Stromal cell of bone marrow (primary cell): ENCODE measurements at places on chromosomes 12 and 14.

GRCh38 chr12:122860040-122860853 lies 25.0 kb downstream of the HIP1R start:
- DNase-seq = peak; percentile 51

GRCh38 chr14:88204221-88204620 lies 118.8 kb downstream of the KCNK10 start:
- no peak for DNase-seq

DNA sequence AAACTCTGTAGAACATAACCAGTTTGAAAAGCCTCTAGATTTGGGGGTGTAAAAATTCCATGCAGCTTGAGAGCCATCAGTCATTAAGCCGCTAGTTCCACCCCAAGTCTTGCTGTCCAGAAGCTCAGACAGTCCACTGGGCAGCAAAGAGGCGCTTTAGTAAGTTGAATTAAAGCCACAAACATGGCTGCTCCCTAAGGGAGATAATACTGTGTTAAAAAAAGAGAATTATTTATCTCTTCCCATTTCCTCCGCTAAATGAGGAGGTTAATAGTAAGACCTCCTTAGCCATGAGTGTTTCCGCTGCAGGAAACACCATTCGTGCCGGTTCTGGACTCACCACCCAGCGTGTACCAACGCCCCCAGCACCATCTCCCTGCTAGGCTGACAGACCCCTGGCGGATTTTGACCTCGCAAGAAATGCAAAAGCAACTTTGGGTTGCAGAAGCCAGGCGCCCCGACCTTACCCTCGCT lies 536 bp downstream of the TM7SF3 start:
- DNase-seq = no peak

GRCh38 chr12:70581208-70581607 lies 56.0 kb downstream of the PTPRB start:
- DNase-seq = no peak

DNA sequence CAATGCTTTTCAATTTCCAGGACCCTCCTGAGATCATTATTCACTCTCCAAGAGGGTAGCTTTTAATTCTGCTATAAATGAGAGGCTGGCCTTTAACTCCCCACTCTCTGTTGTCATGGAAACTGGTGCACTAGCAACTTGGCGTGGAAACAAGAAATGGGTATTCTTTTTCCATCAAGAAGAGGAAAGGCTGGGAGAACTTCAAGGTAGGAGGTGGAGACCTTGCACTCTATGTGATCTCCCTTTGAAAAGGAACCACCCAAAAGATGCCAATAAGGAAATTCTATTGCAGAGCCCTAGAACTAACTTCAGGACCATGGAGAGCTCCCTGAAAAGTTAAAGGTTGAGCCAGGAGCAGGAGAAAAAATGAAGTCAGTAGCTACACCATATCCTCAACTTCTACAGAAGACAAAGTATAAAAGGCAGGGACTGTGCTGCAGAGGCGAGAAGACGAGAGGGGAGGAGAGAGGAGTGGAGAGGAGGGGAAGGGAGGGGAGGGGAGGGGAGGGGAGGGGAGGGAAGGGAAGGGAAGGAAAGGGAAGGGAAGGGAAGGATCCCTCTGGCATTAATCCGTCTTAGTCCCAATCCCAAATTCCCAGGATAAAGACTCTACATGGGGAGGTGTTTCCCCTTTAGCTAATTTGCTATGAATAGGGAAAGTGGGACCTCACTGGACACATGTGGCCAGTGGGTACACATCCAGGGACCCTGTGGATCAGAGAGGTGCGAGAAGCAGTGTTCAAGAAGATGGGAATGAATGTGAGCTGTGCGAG lies 46.7 kb upstream of the FICD start:
- peak; percentile 8 for DNase-seq

- no peak for DNase-seq
These were observed 175.1 kb upstream of the SLC38A2 start for GRCh38 chr12:46547421-46548354.

- no peak for DNase-seq
These were observed 784.6 kb downstream of the TMTC2 start for GRCh38 chr12:83471341-83471740.

GRCh38 chr12:5027046-5027821 lies 16.4 kb upstream of the KCNA5 start:
- no peak for DNase-seq

DNA sequence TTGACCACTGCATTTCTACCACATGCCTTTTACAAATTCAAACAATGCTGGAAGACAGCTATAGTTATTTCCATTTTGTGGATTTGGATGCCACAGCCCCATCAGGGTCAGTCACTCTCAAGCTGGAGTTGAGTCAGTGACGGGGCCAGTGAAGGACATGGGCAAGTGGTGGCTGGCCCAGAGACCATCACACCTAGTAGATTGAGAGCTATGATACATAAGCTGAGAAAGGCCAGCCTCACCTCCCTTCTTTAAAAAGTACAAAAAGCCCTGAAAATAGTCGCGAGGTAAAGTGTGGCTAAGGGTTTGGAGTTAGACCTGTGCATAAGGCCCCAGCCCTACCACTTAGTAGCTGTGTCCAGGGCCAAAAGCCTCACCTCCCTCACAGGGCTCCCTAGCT lies 4.1 kb downstream of the KCTD10 start:
- DNase-seq = no peak

GRCh38 chr14:103326078-103326477 lies 8.0 kb upstream of the EIF5 start:
- no peak for DNase-seq

- no peak for DNase-seq
These were observed 87.6 kb downstream of the PPP2R5C start for GRCh38 chr14:101849125-101849524.

- DNase-seq = peak; percentile 51
These were observed 5.4 kb downstream of the C1QL4 start for GRCh38 chr12:49331380-49332222.

DNA sequence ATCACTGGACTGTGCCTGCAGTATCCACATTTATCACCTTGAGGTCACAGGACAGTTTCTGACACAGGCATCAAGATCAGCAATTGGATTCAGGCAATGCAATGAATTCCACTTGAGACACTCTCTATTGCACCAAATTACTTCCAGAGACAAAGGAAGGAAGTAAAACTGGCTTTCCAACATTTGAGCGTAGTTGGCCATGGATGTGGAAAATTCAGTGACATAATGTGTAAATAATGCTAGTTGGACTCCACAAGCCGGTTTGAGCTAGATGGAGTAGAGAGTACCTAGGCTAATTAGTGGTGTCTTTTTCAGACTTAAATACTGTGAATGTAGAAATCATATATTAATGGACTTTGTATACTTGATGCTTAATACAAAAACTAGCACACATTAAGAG lies 168.3 kb upstream of the SYT1 start:
- no peak for DNase-seq
